ENCODE measurements at places on chromosomes 6 and 20.

DNA sequence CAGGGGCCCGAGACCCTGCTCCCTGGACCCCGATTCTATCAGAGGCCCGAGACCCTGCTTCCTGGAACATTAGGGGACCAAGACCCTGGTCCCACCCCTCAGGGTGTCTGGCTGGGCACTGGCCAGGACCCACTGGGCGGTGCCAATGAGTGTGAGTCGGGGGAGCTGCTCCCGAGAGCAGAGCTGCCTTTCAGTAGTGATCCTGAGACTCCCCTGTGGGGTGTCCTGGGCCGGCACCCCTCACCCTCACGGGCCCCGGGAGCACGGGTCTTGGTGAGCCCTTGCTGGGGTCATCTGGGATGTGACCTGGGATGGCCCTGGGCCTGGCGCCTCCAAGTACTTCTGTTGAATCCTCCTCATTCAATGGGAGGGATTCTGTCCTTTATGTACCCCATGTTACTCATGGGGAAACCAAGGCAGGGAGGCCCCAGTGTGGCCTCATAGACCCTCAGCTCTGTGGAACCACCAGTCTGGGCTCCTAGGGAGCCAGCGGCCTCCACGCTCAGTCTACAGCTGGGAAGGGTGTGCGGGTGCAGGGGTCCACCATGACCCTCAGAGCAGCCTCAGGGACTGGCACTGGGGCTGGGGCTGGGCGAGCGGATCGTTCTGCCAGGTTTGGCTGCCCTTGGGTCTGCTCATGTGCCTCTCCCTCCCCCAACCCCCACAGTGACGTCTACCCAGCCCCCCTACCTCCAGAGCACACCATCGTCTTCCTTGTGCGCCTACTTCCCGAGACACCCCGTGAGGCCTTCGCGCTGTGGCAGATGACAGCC, 25.6 kb downstream of the COL20A1 start:
- peak; percentile 45 for DNase-seq

DNA sequence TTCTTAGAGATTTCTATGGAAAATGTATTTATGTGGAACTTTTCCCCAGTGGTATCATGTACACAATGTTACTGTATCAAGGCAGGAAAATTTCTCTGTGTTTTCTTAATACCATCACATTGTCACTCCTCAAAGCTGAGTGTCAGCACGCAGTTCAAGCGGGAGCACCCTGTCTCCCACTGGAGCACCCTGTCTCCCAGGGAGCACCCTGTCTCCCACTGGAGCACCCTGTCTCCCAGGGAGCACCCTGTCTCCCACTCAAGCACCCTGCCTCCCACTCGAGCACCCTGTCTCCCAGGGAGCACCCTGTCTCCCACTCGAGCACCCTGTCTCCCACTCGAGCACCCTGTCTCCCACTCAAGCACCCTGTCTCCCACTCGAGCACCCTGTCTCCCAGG, 51.3 kb downstream of the PSMG4 start:
- DNase-seq: no peak

GRCh38 chr6:144310765-144311164, 25.6 kb downstream of the UTRN start:
- DNase-seq: no peak

GRCh38 chr6:130849594-130849993, 22.4 kb downstream of the SMLR1 start:
- DNase-seq: no peak

- no peak for DNase-seq
Observed at GRCh38 chr6:46953921-46954320, 32.2 kb upstream of the ADGRF5 start.

Measured in ascending aorta (tissue), 2 donors.